Stimulated activated CD4-positive, alpha-beta T cell treated with anti-CD3 and anti-CD28 coated beads, TNF-alpha, amount 100 ng/mL, for 48 hours (primary cell): ENCODE measurements at places on chromosomes 11 and 22.

DNA sequence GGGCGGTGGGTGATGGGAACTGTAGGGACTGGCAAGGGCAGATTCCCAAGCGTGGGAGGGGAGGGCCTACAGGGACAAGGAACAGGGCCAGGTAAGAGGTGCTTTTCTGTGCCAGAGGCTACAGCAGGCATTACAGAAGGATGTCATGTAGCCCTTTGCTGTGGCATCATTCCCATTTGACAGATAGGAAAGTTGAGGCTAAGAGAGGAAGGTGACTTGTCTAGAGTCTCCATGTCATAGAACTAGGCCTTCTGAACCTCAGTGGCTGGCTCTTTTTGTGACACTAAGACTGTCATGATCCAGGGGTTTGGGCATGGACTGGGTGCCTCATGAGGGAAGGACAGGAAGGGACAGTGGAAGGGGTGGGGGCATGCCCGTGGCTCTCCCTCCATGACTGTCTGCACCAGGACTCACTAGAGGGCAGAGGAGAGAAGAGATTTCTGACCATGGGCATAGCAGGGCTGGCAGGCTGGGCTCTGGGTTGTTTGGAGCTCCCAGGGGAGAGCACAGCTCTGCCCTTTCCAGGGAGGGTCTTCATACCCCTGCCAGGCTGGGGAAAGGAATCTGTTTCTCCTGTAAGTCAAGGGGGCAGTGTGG, 3.2 kb downstream of the MMP11 start:
- DNase-seq: no peak

DNA sequence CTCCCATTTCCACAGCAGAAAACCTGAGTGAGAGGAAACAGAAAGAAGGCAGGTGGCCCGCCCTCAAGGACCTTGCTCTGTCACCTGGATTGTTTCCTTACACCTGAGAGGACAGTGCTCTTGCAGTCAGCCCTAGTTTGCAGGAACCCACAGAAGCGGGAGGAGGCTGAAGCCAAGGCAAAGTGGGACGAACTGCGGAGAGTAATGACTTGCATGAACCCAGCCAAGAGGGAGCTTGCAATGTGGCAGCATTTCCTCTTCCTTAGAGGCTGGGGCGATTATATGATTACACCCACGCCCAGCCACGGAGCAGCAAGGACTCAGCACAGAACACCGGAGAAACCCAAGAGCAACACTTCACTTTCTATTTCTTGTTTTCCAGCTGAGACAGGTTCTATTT, 102.6 kb downstream of the SPON1 start:
- no peak for DNase-seq

DNA sequence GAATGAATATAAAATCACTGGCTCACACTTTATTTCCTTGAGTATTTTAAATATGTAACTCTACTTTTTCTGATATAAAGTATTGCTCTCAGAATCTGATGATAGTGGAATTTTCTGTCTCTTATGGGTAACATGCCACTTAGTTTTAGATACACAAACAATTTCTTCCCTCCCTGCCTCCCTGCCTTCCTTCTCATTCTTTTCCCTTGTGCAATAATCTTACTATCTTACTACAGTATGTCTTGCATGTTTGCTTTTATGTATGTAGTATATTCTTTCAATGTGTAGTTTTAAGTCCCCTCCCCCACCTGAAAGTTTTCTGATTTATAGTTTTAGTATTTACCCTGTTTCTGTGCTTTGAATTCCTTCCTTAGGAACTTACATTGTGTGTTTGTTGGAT, 48.4 kb downstream of the INSC start:
- no peak for DNase-seq

GRCh38 chr11:79108851-79109250, 332.0 kb downstream of the TENM4 start:
- no peak for DNase-seq
